Activated CD4-positive, alpha-beta T cell treated with anti-CD3 and anti-CD28 coated beads, Interleukin-2, amount 50 U/mL, for 16 hours (primary cell): ENCODE measurements at places on chromosomes 16 and 17.

GRCh38 chr16:18933501-18933900 lies 7.3 kb upstream of the SMG1 start:
- DNase-seq = no peak

DNA sequence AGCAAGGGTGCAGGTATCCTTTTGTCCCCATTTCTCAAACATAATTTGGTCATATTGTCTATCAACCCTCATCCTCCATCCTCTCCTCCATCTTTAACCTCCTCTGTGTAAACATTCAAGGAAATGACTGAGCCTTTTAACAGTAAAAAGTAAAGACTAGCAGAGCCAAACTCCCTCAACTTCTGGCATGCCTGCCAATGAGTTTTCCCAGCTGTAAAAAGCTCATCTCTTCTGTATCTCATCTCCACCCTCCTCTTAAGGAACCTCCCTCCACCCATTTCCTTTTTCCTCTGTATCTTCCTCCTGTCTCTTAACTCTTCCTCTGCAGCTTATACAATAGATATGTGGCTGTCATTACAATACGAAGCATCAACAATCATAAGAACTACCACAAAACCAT lies 76.9 kb upstream of the PSMD7 start:
- no peak for DNase-seq

- DNase-seq = no peak
Measured at GRCh38 chr16:70553645-70554044, 30.0 kb downstream of the SF3B3 start.

- DNase-seq = no peak
Measured at GRCh38 chr16:69386596-69386995, 789 bp upstream of the TERF2 start.

GRCh38 chr17:61574542-61575351 lies 16.3 kb downstream of the NACA2 start:
- no peak for DNase-seq

- no peak for DNase-seq
Measured at GRCh38 chr17:64001763-64002529, 3.8 kb downstream of the PRR29 start.

GRCh38 chr17:63445571-63445953 lies 544 bp downstream of the CYB561 start:
- peak; percentile 18 for DNase-seq

DNA sequence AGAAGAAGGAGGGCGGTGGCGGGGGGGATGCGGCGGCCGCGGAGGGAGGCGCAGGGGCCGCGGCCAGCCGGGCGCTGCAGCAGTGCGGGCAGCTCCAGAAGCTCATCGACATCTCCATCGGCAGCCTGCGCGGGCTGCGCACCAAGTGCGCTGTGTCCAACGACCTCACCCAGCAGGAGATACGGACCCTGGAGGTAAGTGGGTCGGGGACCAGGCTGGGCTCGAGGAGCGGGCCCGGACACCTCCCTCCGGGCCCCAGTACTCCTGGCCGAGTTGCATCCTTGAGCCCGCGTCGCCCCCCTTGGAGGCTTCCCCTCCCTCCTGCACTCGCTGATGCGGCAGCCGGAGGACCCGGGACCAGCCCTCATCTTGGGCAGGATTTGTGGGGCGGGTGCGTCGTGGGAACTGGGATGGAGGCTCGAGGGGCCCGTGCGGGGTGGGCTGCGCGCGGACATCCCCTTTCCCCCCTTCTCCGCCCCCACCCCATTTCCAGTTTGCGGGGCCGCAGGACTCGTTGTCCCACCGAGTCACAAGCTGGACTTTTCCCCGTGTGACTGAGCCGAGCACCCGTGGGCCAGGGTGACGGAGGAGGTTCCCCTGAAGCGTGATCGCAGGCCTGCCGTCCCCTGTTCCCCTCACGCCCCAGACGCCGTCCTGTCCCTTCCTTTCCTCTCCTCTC lies 572 bp downstream of the KSR1 start:
- no peak for DNase-seq

GRCh38 chr17:76091526-76092286 lies 11.9 kb downstream of the EXOC7 start:
- DNase-seq = no peak

DNA sequence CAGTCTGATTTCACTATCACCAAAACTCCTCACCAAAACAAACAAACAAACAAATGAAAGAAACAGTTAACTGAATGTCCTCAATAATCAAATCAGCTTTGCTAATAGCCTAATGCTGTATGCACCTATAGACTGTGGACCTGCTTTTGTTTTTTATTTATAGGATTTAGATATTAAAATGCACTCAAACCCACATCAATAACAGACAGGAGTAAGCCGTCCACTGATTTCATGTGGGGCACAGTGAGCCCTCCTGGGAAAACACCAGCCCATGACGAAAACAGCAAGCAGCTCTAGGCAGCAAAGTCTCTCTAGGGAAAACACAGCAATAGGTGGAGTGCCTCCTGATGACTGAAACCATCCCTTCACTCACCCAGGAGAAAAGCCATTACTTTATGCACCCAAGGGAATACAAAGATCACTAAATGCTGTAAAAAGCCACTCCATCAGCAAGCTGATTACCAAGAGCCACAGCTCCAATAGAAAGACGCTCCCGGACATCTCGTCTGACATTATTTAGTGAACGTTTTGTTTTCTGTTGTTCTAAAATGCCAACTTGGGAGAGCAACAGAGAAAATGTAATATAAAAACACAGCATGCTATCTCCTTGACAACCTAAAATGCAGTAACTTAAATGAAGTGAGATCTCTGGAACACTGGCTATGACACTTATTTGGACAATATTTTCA lies 47.8 kb downstream of the ANKFY1 start:
- no peak for DNase-seq

- no peak for DNase-seq
Measured at GRCh38 chr17:29069526-29070041, 26.6 kb downstream of the PIPOX start.
